Type B pancreatic cell (in vitro differentiated cells): ENCODE measurements at places on chromosomes 5 and 9.
A peak's percentile ranks its signal among the peaks of the same experiment; 100 is the strongest.

- DNase-seq, result peak; percentile 34
These were observed 47.4 kb upstream of the SLC2A8 start for GRCh38 chr9:127349483-127350113.

DNA sequence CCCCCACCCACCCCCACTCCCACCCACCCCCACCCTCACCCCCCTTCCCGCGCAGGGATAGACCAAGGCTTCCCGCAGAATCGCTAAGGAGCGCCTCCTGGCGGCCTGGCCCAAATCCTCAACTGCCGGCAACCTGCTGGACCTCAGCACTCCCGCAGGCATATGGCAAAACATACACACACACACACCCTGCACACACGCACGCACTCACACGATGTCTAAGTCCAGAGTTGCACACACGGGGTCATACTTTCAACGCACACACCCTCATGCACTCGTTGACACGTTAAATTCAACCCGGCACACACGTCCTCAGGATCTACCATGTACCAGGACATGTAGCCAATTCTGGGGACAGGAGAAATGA lies 1.7 kb downstream of the CPLX2 start:
- no peak for DNase-seq

DNA sequence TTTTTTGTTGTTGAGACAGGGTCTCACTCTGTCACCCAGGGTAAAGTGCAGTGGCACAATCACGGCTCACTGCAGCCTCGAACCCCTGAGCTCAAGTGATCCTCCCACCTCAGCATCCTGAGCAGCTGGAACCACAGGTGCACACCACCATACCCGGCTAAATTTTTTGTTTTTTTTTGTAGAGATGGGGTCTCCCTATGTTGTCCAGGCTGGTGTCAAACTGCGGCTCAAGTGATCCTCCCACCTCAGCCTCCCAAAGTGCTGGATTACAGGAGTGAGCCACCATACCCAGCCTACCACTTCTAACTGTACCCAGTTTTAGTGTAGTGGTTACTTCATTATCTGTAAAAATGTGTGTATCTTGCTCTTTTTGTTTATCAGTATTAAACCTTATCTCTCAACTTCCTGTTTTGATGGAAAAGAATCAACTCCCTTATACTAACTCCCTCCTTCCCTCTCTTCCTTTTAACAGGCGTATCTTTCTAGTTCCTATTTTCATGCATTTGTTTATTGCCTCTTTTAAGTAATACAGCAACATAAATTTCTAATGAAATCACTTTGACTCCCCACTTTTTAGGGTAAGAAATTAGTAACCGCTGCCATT lies 33.1 kb downstream of the GRAMD2B start:
- DNase-seq, result no peak

DNA sequence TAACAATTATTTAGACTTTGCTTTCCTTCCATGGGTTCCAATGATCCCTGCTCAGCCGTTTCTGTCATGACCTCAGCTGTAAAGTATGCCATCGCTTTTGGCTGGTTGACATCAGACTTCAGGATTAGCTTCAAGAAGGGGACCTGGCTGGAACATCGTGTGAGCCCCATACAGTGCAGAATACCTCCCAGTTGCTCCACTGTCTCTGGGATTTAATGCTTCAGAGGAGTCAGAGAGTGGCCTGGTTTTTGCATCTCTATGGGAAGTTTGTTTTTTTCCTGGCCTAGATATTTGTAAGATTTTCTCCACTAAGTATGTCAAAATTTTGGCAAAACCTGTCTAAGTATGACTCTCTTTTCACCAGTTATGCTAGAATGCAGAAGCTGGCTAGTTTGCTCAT lies 216.9 kb downstream of the GABBR2 start:
- no peak for DNase-seq
